IMR-90 (cell line): ENCODE measurements at places on chromosomes 7 and 10.

- H3K27ac ChIP-seq = no peak overlapping the region
- no peak for DNase-seq
- no peaks in the 10 kb centered on the region for H3K27me3 ChIP-seq
- no peak overlapping the region for H3K4me3 ChIP-seq
- no peaks in the 10 kb centered on the region for H3K36me3 ChIP-seq
These were observed 89.4 kb downstream of the TBXAS1 start for GRCh38 chr7:139918480-139918879.

- no peak overlapping the region for H3K27ac ChIP-seq
- no peaks in the 10 kb centered on the region for H3K36me3 ChIP-seq
- peaks cover 18% of the 10 kb centered on the region for H3K27me3 ChIP-seq
These were observed 67.9 kb upstream of the ANTXRL start for GRCh38 chr10:46218921-46219320.

GRCh38 chr10:13971601-13972475, 358.9 kb downstream of the FRMD4A start:
- no peaks in the 10 kb centered on the region for H3K36me3 ChIP-seq
- peaks cover 28% of the 10 kb centered on the region for H3K4me1 ChIP-seq
- H3K27ac ChIP-seq = peak overlapping the region; percentile 70; the same call in 1 of the 2 replicates
- peak; percentile 86 for DNase-seq
- no peak overlapping the region for H3K4me3 ChIP-seq

- H3K36me3 ChIP-seq = no peaks in the 10 kb centered on the region; the same call in 1 of the 2 replicates
- no peaks in the 10 kb centered on the region for H3K4me1 ChIP-seq
- no peaks in the 10 kb centered on the region for H3K27me3 ChIP-seq
- peak; percentile 20 for DNase-seq
- no peak overlapping the region for H3K27ac ChIP-seq
- no peak overlapping the region for H3K4me3 ChIP-seq
These were observed 57.3 kb downstream of the ORC5 start for GRCh38 chr7:104150470-104150869.

GRCh38 chr7:96218664-96219243, 103.1 kb downstream of the SLC25A13 start:
- DNase-seq = no peak
- H3K27ac ChIP-seq = no peak overlapping the region
- no peak overlapping the region for H3K4me3 ChIP-seq
- H3K36me3 ChIP-seq = no peaks in the 10 kb centered on the region
- H3K4me1 ChIP-seq = no peaks in the 10 kb centered on the region

GRCh38 chr7:27214239-27214950, 14.5 kb upstream of the HOXA13 start:
- no peak for DNase-seq
- H3K36me3 ChIP-seq = no peaks in the 10 kb centered on the region
- H3K27ac ChIP-seq = no peak overlapping the region
- peaks cover 88% of the 10 kb centered on the region for H3K27me3 ChIP-seq
- H3K4me1 ChIP-seq = no peaks in the 10 kb centered on the region

- no peak for DNase-seq
- H3K27me3 ChIP-seq = peaks cover 1% of the 10 kb centered on the region; the same call in 1 of the 2 replicates
- H3K27ac ChIP-seq = no peak overlapping the region
- H3K36me3 ChIP-seq = no peaks in the 10 kb centered on the region
- peaks cover 5% of the 10 kb centered on the region; the same call in 1 of the 2 replicates for H3K4me1 ChIP-seq
- no peak overlapping the region for H3K4me3 ChIP-seq
These were observed 65.9 kb upstream of the SYPL1 start for GRCh38 chr7:106177738-106178592.

- H3K4me3 ChIP-seq = no peak overlapping the region
- no peaks in the 10 kb centered on the region for H3K27me3 ChIP-seq
- no peaks in the 10 kb centered on the region for H3K36me3 ChIP-seq
- no peak for DNase-seq
These were observed 541.6 kb upstream of the PFKP start for GRCh38 chr10:2525781-2526180.

DNA sequence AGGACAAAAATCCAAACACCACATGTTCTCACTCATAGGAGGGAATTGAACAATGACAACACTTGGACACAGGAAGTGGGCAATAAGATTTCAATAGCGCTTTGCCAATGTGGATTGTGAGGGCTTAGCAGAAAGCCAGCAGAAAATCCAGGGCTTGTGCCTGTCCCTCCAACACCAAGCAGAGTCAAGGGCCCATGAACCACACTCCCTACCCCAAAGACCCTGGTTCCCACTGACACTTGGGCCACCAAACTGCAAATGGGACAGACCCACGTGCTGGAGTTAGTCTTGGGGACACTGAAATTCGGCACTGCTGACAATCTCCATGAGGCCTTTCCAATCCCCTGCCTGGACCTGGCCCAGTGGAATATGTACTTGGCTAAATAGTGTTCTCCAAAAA, 67.0 kb downstream of the GRID1 start:
- H3K4me1 ChIP-seq = no peaks in the 10 kb centered on the region
- H3K27ac ChIP-seq = no peak overlapping the region
- no peak overlapping the region for H3K4me3 ChIP-seq
- no peaks in the 10 kb centered on the region for H3K36me3 ChIP-seq
- DNase-seq = no peak

DNA sequence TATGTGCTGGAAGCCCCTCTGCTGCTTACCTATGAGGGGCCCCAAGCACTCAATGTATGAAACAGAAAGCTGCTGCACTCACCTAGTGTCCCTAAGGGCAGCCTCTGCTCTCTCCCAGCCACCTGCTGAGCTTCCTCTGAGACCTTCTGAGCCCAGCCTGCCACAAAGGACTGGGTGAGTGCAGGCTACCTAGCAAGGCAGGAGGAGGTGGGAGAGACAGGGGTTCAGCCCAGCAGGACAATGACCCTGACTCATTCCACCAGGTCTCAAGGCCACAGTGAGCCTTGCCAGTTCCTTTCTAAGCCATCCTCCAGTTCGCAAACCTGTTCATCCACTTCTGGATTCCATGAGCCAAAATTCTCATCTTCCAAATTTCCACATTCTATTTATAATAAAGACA, 16.3 kb downstream of the VOPP1 start:
- H3K4me1 ChIP-seq = peaks cover 20% of the 10 kb centered on the region
- no peaks in the 10 kb centered on the region for H3K27me3 ChIP-seq
- no peak overlapping the region for H3K27ac ChIP-seq

- H3K4me1 ChIP-seq = peaks cover 6% of the 10 kb centered on the region
- H3K4me3 ChIP-seq = no peak overlapping the region
- no peaks in the 10 kb centered on the region for H3K27me3 ChIP-seq
- no peak overlapping the region for H3K27ac ChIP-seq
These were observed 94.0 kb downstream of the MMRN2 start for GRCh38 chr10:86863484-86863842.

DNA sequence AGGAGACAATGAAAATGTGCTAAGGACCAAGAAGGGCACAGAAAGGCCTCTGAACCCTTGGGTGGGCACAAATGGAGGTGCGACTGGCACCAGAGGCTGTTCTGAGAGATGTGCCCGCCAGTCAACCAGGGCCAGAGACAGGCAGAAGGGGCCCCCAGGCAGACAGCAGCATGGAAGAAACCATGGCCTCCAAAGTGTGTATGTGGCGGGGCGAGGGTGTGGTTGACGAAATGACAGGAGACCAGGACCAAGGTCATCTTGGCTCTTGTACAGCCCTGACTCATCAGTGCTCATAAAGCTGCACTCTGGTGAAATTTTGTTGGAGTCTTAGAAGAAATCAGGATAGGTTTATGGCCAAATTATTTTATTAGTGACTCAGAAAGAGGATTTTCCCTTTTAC, 4.0 kb upstream of the MRPS24 start:
- no peak overlapping the region for H3K4me3 ChIP-seq
- no peaks in the 10 kb centered on the region for H3K27me3 ChIP-seq
- peaks cover 24% of the 10 kb centered on the region for H3K4me1 ChIP-seq
- DNase-seq = peak; percentile 87
- H3K27ac ChIP-seq = peak overlapping the region; percentile 79
- peaks cover 28% of the 10 kb centered on the region for H3K36me3 ChIP-seq

GRCh38 chr10:133249975-133250754, 12.5 kb downstream of the VENTX start:
- H3K27ac ChIP-seq = no peak overlapping the region
- H3K4me1 ChIP-seq = no peaks in the 10 kb centered on the region
- DNase-seq = no peak
- no peaks in the 10 kb centered on the region for H3K36me3 ChIP-seq
- no peak overlapping the region for H3K4me3 ChIP-seq

GRCh38 chr7:89002981-89003956, 207.7 kb upstream of the TEX47 start:
- H3K27me3 ChIP-seq = no peaks in the 10 kb centered on the region
- H3K4me1 ChIP-seq = no peaks in the 10 kb centered on the region
- no peak overlapping the region for H3K4me3 ChIP-seq
- no peak overlapping the region for H3K27ac ChIP-seq

GRCh38 chr7:19557726-19558465, 150.9 kb downstream of the POLR1F start:
- H3K27ac ChIP-seq = no peak overlapping the region
- no peaks in the 10 kb centered on the region for H3K4me1 ChIP-seq
- H3K36me3 ChIP-seq = no peaks in the 10 kb centered on the region
- no peaks in the 10 kb centered on the region for H3K27me3 ChIP-seq
- DNase-seq = no peak
- H3K4me3 ChIP-seq = no peak overlapping the region

GRCh38 chr10:60230892-60231291, 158.8 kb downstream of the ANK3 start:
- no peak overlapping the region for H3K4me3 ChIP-seq
- peaks cover 2% of the 10 kb centered on the region; the same call in 1 of the 2 replicates for H3K27me3 ChIP-seq
- H3K36me3 ChIP-seq = no peaks in the 10 kb centered on the region
- H3K27ac ChIP-seq = no peak overlapping the region
- peak; percentile 43 for DNase-seq

DNA sequence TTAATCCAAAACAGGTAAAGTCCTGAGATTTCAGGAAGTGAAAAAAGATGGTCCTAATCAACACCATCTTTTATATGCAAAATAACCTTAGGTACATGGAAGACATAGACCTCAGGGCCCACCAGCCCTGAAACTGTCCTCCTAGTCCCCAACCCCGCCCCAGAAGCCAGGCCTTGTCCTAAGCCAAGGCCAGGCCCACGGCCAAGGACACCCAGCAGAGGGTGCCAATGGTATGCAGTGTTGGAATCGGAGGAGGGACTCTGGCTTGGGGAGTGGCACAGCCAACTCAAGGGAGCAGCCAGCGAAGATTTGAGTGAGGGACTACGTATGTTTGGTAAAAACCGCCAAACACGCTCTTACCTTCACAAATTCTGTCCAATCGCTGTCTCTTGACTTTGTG, 96.7 kb downstream of the ZRANB1 start:
- no peaks in the 10 kb centered on the region for H3K27me3 ChIP-seq
- H3K4me1 ChIP-seq = peaks cover 37% of the 10 kb centered on the region
- H3K27ac ChIP-seq = no peak overlapping the region
- DNase-seq = no peak
- H3K36me3 ChIP-seq = peaks cover 7% of the 10 kb centered on the region; the same call in 1 of the 2 replicates

- no peaks in the 10 kb centered on the region for H3K36me3 ChIP-seq
- H3K27me3 ChIP-seq = no peaks in the 10 kb centered on the region
- H3K4me3 ChIP-seq = no peak overlapping the region
- H3K27ac ChIP-seq = no peak overlapping the region
- no peak for DNase-seq
These were observed 37.8 kb downstream of the COBL start for GRCh38 chr7:51278797-51279196.

GRCh38 chr10:21165489-21165888, 268.4 kb upstream of the NEBL start:
- no peaks in the 10 kb centered on the region for H3K27me3 ChIP-seq
- no peaks in the 10 kb centered on the region for H3K36me3 ChIP-seq
- no peak for DNase-seq
- no peaks in the 10 kb centered on the region for H3K4me1 ChIP-seq
- H3K27ac ChIP-seq = no peak overlapping the region

GRCh38 chr7:107622429-107622828, 38.2 kb upstream of the SLC26A4 start:
- peak; percentile 81 for DNase-seq
- no peak overlapping the region for H3K27ac ChIP-seq
- H3K4me1 ChIP-seq = peaks cover 2% of the 10 kb centered on the region; the same call in 1 of the 2 replicates
- 0 out of 2 replicates have a peak, but pooled peaks cover 1% of the 10 kb centered on the region for H3K36me3 ChIP-seq
- H3K27me3 ChIP-seq = no peaks in the 10 kb centered on the region

- no peaks in the 10 kb centered on the region for H3K27me3 ChIP-seq
- DNase-seq = no peak
- H3K4me3 ChIP-seq = no peak overlapping the region
These were observed 28.9 kb downstream of the HIPK2 start for GRCh38 chr7:139748941-139749340.

DNA sequence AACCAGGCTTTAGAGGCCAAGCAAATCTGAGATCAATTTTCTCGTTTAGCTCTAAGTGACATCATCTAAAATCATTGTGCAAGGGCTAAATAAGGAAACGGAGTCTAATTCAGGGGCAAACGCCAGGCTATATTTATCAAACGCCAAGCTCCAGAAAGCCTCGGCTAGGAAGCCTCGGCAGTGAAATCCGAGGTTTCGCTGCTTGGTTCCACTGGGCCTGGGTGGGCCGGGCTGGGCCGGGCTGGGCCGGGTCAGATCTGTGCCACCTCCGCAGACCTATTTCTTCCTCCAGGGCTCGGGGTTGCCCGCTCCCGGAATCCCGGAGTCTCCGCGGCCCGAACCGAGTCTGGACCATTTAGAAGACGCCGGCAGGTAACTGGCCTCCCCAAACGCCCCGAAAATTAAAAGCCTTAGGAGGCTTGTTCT, 459 bp upstream of the FEZF1 start:
- H3K27me3 ChIP-seq = peaks cover 79% of the 10 kb centered on the region
- DNase-seq = no peak
- no peak overlapping the region for H3K4me3 ChIP-seq
- no peak overlapping the region for H3K27ac ChIP-seq
- no peaks in the 10 kb centered on the region for H3K36me3 ChIP-seq
- H3K4me1 ChIP-seq = no peaks in the 10 kb centered on the region

DNA sequence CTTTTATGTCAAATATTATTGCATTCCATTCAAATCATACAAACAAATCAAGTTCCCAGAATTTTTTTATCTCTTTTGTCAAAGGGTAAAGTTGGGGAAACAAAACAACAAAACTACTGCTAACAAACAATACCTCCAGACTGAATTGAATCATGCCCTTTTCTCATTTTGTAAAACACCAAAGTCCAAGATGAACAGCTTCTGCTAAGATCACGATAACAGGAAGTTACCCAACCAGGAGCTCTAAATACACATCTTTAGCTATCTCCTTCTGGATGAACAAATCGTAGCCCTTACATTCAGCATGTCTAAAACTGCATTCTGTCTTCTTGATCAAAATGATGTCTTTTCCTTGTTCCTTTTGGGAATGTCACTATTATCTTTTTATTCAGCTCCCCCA, 97.4 kb downstream of the CTTNBP2 start:
- H3K27ac ChIP-seq = no peak overlapping the region
- no peaks in the 10 kb centered on the region for H3K4me1 ChIP-seq
- peaks cover 4% of the 10 kb centered on the region; the same call in 1 of the 2 replicates for H3K36me3 ChIP-seq

DNA sequence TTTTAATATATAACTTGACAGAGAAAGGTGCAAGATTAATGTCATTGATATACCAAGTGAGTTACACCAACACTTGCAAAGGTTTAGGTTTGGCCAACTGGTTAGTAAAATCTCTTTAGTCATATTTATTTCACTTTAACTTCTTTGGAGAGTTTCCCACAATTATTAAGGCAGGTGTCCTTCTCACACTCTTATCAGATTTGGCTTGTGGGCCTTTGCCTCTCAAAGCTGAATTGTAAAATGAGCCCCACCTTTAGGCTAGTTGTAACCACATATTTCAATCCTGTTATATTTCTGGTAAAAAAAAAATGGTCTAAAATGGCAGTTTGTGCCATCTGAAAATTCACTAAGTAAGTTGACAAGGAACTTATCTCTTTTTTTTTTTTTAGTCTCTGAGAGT, 26.6 kb upstream of the FOXP2 start:
- no peaks in the 10 kb centered on the region; the same call in 1 of the 2 replicates for H3K27me3 ChIP-seq
- no peaks in the 10 kb centered on the region for H3K36me3 ChIP-seq
- DNase-seq = no peak
- H3K4me1 ChIP-seq = no peaks in the 10 kb centered on the region
- no peak overlapping the region for H3K27ac ChIP-seq

GRCh38 chr7:12731214-12731656, 43.8 kb downstream of the ARL4A start:
- H3K36me3 ChIP-seq = no peaks in the 10 kb centered on the region
- DNase-seq = peak; percentile 36
- H3K4me1 ChIP-seq = peaks cover 2% of the 10 kb centered on the region; the same call in 1 of the 2 replicates
